ENCODE measurements at places on chromosomes 5 and 9.

DNA sequence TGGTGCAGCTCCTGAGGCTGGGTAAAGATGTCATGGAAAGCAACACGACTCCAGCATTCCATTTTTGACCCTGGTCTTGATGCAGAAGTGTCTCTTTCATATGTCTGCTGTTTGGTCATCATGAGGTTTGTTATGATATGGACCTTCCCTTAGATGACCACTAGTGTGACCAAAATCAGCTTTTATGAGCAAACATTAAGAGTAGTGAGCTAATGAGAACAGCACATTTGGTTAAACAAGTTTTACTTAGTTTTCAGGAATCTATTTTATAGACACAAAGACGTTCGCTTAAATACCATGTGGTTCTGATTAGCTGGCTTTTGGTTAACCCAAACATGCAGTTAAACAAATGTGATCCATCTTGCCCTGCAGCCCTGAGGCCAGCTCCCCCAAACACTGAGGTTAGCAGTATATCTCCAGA lies 56.7 kb upstream of the ACTBL2 start:
- DNase-seq = no peak

- no peak for DNase-seq
These were observed 177.1 kb downstream of the ATP10B start for GRCh38 chr5:160674901-160675300.

DNA sequence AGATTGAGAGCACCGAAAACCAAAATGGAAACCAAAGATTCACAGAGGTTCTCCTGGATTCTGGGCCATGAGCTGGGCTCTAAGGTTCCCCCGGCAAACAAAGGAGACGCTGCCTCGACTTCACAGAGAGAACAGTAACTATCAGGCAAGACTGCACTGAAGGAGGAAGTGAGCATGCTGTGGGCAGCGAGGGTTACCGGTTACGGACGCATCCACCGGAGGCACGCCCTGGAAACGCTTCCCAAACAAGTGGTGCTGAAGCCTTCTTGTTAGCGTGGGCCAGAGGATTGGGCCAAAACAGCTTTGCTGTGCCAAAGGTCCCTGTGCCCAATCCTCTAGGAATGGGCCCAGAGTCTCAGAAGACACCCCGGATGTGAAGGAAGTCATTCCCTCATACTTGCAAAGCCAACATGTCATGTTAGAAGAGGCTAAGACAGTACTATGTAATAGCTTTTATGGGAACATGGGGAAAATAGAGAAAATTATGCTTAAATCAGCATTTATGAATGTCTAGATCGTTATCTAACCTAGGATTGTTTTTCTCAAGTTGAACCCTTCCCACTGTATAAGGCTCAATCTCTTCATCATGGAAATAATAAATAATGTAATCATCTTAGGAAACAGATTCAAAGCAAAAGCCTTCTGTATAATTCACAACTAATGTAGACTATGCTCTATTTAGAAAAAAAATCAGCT lies 145.4 kb downstream of the GABBR2 start:
- no peak for DNase-seq

DNA sequence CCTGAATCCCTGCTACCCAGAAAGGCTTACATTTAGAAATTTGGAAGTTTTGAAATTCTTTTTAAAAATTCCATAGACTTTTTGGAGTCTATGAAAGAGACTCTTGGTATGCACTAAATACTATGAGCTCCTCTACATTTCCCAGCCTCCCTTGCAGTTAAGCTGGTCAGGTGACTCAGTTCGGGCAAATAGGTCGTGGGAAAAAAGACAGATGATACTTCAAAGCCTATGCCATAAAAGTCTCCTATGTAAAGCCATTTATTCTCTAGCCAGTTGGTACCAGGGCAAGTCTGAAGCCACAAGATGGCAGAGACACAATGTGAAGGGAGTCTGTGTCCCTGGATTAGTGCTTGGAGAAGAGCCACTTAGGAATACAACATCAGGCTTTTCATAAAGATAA lies 101.8 kb downstream of the BOD1 start:
- no peak for DNase-seq

DNA sequence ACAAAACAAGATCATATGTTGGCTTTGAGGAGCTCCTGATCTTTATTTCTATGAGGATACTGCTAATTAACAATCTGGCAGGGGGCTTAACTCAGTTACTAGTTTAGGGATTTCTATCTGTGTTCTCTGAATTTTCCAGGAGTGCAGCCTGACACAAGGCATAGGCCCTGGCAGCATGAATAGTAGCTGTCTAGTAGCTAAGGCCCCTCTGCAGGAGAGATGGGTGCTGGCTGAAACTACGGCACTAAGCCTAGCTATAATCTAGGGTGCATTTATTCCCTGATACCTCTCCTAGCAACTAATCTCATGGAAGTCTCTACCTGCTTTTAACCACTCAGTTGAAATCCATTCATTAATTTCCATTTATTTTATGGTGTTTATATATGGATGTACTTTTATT lies 268.2 kb downstream of the TMEM232 start:
- DNase-seq = no peak

DNA sequence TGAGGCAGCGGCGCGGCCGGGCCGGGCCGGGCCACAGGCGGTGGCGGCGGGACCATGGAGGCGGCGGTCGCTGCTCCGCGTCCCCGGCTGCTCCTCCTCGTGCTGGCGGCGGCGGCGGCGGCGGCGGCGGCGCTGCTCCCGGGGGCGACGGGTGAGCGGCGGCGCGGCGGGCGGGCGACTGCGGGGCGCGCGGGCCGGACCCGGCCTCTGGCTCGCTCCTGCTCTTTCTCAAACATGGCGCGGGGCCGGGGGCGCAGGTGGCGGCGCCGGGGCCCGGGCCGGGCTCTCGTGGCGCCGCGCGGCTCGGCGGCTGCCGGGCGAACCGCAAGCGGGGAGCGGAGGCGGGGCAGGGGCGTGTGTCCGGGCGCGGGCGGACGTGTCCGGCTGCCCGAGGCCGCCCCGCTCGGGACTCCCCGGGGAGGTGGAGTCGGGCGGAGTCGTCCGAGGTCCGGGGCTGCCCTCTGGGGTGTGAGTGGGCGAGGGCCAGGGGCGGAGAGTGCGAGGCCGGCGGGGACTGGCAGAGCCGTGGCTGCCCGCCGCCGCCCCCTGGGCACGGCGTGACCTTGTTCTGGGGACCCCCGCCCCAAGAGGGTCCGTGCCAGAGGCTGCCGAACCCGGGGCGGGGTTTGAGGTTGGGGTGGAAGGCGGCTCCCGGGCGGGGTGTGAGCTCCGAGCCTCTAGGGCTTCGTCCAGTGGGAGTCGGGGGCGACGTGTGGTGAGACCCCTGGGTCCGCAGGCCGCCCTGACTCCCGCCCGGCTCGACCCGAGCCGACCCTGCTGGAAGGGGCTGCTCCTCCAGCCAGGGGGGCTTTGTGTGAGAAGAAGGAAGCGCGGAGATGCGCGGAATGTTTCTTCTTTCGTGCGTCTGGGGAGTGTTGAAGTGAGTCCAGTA lies 485 bp downstream of the TGFBR1 start:
- peak; percentile 58 for DNase-seq

DNA sequence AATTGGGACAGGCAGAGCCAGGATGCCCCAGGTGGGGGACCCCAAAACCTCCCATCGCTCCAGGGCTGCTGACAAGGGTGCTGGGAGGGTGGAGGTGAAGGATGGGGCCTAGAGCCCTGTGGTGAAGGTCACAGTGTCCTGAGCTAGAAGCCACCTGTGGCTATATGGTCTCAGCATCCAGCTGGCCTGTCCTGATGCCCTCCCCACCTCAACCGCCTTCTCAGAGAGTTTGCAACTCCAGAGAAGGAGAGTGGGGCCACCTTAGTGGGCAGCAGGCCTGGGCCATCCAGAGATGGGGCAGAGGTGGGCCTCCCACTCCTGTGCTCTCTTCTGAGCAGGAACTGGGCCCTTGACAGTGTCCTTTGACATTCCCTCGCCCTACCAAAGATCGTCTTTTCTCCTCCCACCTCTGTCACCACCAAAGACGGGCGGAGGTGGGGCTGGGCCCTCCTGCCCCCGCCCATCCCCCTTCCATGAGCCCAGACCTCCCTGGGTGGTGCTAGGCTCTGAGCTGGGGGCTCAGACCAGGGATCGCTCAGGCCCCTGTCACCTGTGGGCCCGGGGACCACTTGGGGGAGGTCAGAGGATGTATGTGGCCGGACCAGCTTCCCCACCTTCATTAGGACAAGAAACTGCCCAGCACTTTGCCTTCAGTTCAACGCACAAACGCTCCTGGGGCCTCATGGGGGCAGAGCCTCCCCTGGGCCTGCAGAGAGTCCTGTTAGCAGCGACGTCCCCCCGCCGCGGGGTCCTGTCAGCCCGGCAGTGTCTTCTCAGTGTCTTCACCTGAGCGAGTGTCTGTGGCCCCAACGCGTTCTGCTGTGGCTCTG lies 10.0 kb upstream of the DOLPP1 start:
- DNase-seq = no peak

GRCh38 chr5:40841068-40841805 lies at the start of gene CARD6:
CARD6 (plus strand) TSS chr5:40841367; CDS start chr5:40841383, 16 bp downstream.
- no peak for DNase-seq

GRCh38 chr5:9784231-9784630 lies 154.1 kb upstream of the TAS2R1 start:
- no peak for DNase-seq

- no peak for DNase-seq
These were observed 280.5 kb downstream of the ICE1 start for GRCh38 chr5:5702934-5703333.

GRCh38 chr5:78907255-78907891 lies 77.7 kb downstream of the ARSB start:
- DNase-seq = no peak

DNA sequence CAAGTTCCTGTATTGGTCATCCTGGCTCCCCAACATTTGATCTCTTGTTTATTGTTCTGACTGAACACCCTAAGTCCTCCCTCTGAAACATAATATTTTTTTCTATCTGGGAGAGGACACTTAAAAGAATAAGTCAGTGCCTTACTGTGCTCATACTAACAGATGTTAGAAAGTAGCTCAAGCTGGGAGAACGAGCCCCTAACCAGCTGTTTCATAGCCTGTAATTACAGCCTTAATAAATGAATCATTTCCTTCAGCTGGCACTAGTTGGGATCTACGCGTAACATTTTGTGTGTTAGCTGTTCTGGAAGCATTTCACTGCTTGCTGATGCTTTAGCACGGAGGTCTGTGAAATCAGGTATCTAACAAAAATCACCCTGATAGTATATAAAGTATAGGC lies 345.9 kb upstream of the RIOK2 start:
- DNase-seq = no peak

GRCh38 chr9:113380869-113381378 lies 4.1 kb upstream of the HDHD3 start:
- no peak for DNase-seq

DNA sequence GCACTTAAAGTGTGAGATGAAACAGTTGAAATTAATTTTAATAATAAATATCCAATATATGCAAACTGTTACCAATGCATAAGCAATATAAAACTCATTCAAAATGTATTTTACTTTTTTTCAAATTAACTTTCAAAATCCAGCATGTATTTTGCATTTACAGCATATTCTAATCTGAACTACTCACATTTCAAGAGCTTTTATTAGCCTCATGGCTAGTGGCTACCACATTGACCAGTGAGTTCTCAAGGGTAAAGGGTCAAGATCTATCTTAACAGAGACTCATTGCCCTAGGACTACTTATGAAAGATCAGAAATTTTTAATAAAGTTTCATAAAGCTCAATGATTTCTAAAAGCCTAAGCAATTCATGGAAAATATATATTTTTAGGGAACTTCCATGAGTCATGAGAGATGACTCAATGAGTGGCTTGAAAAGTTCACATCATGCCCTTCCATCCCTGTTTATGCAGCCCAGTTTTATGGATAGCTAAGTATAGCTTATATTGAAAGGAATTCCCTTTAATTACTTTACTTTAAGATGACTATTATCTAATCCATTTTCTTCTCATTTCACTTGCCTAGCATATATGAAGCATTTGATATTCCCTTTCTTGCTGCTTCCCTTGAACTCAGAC lies 608.6 kb downstream of the SLCO4C1 start:
- no peak for DNase-seq

DNA sequence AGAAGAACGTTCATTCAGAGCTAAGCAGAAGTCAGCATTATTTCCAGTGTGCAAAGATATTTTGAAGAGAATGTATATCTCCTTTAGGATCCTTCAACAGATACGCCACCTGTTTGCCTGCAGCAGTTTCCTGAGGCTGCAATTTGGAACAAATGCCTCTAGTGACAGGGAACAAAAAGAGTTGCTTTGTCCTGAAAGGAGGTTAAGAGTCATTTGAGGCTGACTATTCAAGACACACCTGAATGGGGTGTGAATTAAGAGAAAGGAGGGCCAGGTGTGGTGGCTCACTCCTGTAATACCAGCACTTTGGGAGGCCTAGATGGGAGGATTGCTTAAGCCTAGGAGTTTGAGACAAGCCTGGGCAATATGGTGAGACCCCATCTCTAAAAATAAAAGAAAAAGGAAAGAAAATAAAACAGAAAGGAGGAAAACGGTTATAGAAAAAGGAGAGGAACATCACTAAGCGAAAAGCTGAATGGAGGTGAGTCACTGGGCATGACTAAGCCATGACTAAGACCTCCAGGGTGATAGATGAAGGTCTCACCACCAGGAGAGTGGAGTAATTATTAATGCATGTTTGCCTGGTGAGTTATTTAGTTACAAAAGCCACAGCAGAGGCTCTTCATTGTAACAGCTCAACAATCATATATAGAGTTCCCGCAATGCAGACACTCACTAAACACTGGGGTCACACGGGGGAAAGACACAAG lies 255.2 kb upstream of the TNC start:
- no peak for DNase-seq

DNA sequence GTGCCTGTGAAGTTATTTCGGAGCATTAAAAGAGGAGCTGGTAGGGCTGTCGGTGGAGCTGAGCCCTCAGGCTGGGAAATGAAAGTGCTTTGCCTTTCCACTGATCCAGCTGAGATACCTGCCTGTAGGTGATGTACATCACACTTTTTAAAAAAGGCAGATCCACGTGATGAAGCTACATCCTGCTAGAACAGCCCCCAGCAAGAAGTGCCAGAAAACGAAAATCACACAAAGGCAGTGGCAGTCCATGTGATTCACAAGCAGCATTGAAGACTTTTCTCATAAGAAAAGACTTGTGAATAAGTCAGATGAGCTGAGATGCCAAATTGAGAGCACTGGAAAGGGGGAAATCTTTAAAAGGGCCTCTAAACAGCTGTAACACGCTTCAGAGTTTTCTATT lies 765.1 kb downstream of the PTPRD start:
- no peak for DNase-seq

DNA sequence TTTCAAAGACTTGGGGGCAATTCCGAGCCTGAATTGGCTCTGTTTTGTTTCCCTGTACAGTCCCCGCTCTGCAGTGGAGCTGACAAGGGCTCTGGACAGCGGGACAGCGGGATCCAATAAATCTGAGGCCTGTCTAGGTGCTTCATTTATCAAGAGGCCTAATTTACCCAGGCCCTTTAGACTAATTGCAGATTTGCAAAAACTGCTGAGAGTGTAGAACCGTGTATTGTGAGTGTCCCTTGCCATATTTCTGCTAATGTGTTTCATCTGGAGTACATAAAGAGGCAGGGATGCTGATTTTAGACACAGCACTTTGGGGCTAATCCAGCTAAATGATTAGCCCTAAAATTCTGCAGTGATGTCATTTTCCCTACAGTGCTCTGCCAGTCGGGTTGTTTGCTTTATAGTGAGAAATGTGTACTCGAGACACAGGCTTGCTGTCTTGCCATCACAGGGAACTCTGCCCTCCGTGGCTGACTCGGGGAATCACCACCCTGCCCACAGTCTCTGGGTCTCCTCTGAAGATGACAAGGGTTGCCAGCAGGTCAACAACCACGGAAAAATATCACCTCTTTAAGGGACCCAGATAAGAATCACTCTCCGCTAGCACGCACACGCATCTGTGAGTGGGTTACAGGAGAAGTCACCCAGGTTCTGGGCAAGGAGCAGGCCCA lies 592.0 kb downstream of the BNC2 start:
- DNase-seq = no peak
